ENCODE measurements at places on chromosomes 6 and 20.

DNA sequence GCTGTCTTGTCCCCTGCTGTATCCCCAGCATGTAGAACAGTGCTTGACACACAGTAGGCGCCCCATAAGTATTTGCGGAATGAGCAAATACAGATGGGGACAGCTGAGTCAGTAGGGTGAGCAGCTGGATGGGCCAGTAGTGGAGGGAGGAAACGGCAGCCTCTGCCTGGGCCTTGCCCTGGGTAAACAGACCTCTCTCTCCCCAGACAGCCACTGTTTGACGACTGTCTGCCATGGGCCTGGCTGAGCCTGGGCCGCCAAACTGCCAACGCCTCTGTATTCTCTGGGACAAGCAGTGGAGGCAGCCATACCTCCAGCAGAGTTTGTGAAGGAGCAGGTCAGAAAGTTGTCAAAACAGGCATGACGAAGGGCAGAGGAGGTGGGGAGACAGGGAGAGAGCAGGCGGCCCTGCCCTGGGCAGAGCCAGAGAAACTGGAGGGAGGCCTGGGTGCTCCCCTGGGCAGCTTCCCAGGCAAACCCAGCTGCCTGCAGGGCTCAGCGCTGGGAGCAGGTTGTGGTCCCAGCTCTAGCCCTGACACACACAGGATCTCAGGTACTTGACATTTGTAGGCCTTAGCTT is 15.2 kb downstream of the HNF4A start:
- DNase-seq: no peak

- no peak for DNase-seq
Measured at GRCh38 chr6:165052561-165053480, 256.6 kb downstream of the C6orf118 start.

- no peak for DNase-seq
Measured at GRCh38 chr6:105791179-105791578, 295.0 kb upstream of the PRDM1 start.

DNA sequence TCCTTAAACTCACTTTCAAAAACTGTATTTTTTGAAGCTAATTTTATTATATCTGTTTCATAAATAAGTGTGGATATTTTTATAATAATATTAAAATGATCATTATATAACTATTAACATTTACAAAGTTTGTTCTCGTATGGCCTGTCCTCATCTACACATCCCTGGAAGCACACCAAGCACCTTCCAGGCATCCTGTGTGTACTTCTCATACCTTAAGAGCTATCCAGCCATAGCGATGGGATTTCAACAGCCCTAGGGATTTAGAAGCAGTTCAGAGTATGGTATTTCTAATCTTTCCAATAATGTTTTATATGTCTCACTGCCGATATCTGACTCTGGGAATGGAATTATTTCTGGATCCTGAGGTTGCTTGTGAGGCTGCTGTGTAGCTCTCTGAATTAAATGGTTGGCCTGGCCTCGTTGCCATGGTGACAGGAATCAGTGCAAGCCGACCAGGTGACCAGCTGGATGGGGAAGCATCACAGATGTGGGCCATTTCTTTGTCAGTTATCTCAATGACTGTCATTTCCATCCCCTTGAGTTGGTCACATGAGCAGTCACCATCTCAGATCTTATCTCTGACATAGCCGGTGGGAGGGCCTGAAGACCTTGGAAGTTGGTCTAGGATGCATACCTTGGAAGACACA is 265.2 kb upstream of the RIN2 start:
- no peak for DNase-seq

DNA sequence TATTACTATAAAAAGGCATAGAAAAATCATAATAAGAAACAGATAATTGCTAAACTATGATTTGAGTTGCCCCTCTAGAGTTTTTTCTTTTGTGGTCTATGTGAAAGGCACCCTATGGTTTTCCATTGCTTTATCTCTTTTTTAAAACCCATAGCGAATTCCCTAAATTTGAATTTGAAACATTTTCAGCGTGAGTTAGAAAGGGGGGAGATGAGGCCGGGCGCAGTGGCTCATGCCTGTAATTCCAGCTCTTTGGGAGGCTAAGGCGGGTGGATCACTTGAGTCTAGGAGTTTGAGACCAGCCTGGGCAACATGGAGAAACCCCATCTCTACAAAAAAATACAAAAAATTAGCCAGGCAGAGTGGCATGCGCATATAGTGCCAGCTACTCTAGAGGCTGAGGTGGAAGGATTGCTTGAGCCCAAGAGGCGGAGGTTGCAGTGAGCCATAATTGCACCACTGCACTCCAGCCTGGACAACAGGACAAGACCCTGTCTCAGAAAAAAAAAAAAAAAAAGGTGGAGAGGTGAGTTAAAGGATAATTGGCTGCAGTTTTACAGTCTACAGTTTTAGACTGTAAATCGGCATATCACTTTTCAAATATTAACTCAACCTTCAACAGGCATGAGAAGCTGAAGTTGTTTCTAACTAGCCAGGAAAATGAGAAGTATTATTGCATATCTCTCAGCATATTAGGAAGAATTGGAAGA is 46.3 kb downstream of the SHLD1 start:
- DNase-seq: no peak

DNA sequence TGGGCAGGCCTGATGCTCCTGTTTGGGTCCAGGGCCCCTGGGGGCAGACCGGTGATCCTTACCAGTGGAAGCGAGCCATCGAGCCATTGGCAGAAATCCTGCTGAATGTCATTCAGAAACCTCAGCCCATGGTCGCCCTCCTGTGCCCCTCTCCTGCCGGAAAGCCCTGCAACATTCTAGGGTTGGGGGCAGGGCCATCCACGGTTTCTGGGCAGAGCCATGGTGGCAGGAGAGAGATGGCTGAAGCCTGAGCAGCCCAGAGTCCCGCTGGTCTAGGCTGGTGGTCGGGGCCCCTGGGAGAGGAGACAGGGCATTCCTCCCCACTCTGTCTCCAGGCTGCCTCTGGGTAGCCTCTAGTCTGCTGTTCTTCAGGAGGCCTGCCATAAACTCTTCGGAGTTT is 19.6 kb upstream of the CHMP4B start:
- DNase-seq: no peak

GRCh38 chr6:5438922-5439584 is 177.7 kb downstream of the FARS2 start:
- DNase-seq: no peak

DNA sequence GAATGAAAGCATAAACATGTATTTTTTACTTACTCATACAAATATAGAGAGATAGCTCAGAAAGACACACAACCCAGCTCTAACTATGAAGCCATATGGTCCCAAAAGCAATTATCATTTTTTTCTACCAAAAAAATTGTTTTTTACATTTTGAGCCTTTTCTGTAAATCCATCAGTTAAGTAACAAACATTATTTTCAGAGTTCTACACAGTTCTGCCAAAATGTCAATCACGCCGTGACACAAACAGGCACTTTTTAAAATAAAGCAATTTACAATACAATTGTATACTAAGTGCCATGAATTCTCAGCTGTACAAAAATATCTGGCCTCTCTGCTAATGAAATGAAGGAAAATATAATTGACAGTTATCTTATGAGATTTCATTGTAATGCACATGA is 201.4 kb upstream of the ID4 start:
- DNase-seq: no peak

DNA sequence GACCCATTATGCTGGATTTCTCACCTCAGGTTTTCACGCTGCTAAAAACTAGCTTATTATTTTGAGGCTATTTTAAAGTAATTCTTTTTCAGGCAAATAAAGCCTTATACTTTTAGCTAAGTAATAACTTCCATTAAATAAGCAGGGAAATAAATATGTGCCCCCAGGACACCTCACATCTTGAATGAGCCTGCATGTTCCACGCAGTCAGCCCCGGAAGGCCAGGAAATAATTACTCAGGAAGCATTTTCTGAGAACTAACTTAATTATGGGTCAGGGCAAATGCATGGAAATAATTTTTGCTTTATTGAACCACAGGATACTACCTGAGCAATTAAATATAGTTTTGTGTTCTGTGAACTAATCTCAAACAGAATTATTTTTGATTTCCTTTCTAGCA is 41.1 kb downstream of the STX7 start:
- no peak for DNase-seq

- DNase-seq: no peak
Measured at GRCh38 chr6:17820055-17820454, 113.3 kb upstream of the NUP153 start.

GRCh38 chr6:46653439-46654195 is 842 bp downstream of the SLC25A27 start:
- DNase-seq: no peak

DNA sequence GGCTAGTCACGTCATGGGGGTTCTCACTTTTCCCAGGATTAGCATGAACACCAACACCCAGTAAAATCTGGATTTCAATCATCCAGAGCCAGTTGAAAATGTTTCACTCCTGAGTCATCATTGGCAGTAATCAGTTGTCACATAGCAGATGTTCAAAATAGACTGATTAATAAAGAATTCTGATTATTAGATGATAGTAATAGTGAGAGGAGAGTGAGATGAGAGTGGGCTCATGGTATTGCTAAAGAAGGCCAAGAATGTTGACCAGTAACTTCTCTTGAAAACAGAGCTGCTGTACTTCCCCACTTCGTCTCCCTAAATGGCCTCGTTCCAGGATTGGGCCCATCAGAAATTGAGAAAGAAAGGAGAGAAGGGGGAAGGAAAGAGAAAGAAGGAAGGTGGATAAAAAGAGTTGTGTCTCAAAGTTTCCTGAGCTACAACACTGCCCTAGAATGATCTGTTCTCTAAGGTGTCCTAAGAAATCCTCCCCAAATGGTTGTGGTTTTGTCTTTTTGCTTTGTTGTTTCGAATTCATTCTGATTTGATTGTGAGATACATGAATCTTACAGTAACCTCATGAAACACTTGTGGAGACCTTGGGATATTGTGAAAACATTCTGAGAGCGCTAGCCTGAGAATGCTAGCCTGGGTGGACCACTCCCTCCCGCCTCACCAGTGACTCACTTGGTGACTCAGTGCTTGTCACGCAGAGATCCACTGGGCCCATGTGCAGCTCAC is 502.2 kb upstream of the JARID2 start:
- peak; percentile 99 for DNase-seq

GRCh38 chr20:669573-669972 is 6.0 kb downstream of the SCRT2 start:
- no peak for DNase-seq

- no peak for DNase-seq
Measured at GRCh38 chr6:77440206-77440976, 22.9 kb downstream of the HTR1B start.

- DNase-seq: peak; percentile 66
Measured at GRCh38 chr20:15236812-15237211, 899.4 kb upstream of the FLRT3 start.
